ENCODE measurements at places on chromosomes 4 and X. TPM values are rescaled to one million over a fixed set of nuclear protein-coding genes. Genes with fewer than 3 reads are reported as not detected.

GRCh38 chr4:7620814-7621176, 186.1 kb upstream of the PSAPL1 start:
- no peak for DNase-seq

Gene EDNRA
- 34.5 TPM for total RNA-seq

GRCh38 chr4:137029026-137029425, 503.3 kb downstream of the PCDH18 start:
- no peak for DNase-seq

- DNase-seq, result peak; percentile 9
Measured at GRCh38 chr4:150708004-150708403, 126.1 kb downstream of the MAB21L2 start.

- peak; percentile 21 for DNase-seq
Measured at GRCh38 chr4:48792348-48793006, 12.4 kb upstream of the FRYL start.

Gene SLC9A7
- 6.9 TPM for total RNA-seq

- DNase-seq, result no peak
Measured at GRCh38 chr4:141099326-141099725, 33.9 kb downstream of the RNF150 start.

- no peak for DNase-seq
Measured at GRCh38 chr4:165994701-165995100, 121.7 kb downstream of the TLL1 start.

Gene USP38
- 31.4 TPM for total RNA-seq
